Bronchial epithelial cell (primary cell): ENCODE measurements at places on chromosomes 7 and 10.
A peak's percentile ranks its signal among the peaks of the same experiment; 100 is the strongest.

DNA sequence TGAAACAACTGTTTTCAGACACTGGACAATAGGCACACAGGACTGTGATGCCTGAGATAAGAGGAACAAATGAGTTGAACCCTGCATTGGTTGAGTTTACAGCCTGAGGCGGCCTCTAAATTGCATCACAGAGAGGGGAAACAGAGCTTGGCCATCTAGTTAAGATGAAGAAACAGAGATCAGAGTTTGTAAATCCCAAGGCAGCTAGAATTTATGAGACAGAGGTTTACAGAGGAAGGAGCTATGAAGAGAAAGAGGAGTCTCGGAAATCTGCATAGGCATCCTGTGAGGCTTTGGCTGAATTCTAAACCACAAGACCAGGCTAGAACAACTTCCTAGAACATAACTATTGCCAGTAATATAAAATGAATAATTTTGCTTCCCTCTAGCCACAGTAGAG lies 41.0 kb upstream of the OIT3 start:
- no peak for DNase-seq

- DNase-seq = no peak
Observed at GRCh38 chr10:74514322-74514721, 312.1 kb upstream of the KAT6B start.

- no peak for DNase-seq
Observed at GRCh38 chr10:36115364-36115763, 473.3 kb upstream of the FZD8 start.

GRCh38 chr10:19832699-19833098 lies 16.5 kb downstream of the PLXDC2 start:
- DNase-seq = peak; percentile 29

DNA sequence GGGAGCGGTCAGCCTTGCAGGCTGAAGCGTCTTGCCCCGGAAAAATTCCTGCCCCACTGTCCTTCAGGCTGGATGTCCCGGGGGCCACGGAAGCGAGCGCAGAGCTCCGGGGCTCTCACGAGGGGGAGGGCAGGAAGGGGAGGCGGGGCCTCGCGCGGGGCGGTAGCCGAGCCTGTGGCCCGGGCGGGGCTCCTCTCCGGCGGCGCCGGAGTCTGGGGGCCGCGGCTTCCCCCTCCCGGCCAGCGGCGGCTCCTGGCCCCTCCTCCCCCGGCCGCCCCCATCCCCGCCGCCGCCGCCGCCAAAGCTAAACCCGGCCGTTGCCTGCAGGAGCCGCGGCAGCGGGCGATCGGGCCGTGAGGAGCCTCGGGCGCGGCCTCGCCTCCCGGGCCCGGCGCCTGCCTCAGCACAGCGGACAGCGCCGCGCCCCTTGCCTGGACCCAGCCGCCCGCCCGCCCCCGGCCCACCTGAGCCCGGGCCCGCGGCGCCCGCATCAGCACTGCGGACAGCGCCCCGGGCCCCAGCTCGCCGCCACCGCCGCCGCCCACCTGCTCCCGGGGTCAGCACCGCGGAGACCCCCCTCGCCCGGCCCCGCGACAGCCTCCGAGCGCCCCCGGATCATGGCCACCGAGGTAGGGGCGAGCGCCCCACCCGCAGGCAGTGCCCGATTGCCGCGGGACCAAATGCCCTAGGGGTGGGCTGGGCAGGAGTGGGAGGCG lies at the start of gene GOLGA7B:
Gene GOLGA7B (plus strand): TSS at position 157 of the 716 bp plus-strand sequence. CDS start 461 bp downstream, at position 618.
- DNase-seq = no peak

GRCh38 chr7:55158541-55159382 lies 139.9 kb downstream of the EGFR start:
- DNase-seq = peak; percentile 22

GRCh38 chr10:34791228-34791627 lies 23.9 kb downstream of the PARD3 start:
- DNase-seq = no peak

DNA sequence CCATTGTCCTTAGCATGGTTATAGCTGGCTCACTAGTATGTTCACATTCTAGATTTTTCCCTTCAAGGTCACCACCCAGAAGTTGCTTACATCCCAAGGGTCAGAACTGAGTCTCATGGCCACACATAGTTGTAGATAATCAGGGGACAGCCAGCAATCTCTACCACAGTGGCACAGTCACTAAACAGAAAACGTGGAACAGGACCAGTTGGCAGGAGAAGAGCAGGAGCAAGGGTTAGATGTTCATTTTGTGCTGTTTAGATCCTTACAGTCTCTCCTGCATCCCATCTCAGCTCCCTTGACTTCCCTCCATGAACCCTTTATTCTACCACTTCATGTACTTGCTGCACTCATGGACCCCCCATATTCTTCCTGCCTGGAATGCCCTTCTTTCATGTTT lies 73.9 kb downstream of the LRMDA start:
- no peak for DNase-seq

- no peak for DNase-seq
Observed at GRCh38 chr7:24943096-24943948, 36.7 kb downstream of the OSBPL3 start.

DNA sequence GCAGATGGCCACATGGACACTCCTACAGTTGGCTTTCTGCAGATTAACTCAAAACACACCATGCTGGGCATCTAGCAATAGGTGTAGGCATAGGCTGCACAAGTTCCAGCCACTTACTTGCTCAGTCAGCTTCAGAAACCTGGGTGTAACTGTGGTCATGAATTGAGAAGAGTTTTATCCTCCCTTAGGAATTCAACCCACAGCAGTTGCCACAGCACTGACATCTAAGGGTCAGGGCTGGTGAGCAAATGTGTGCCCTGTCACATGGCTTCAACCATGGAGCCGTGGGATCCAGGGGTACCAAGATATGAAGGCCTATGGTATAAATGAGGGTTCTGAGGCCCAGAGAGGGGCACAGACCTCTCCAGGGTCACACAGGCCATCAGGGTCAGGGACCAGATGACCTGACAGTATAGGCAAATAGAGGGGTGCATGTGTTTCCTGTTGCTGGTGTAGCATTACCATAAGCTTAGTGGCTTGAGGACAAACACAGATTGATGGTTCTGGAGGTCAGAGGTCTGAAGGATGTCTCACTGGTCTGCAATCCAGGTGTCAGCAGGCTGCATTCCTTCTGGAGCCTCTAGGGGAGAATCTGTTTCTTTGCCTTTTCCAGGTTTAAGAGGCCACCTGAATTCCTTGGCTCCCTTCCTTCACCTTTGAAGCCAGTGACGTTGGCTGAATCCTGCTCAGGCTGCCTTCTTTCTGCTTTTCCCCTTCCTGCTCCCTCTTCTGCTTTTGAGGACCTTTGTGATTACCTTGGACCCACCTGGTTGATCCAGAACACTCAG lies 24.1 kb downstream of the MINDY4 start:
- DNase-seq = no peak

- no peak for DNase-seq
Observed at GRCh38 chr7:135251496-135252391, 18.1 kb downstream of the STRA8 start.

GRCh38 chr10:124063750-124064603 lies 29.4 kb downstream of the CHST15 start:
- DNase-seq = peak; percentile 94
